ENCODE measurements at places on chromosomes 2 and 18. TPM values are rescaled to one million over a fixed set of nuclear protein-coding genes. Genes with fewer than 3 reads are reported as not detected.

Gene TEKT4
- total RNA-seq, result not detected

Gene ALS2
- 35.3 TPM for total RNA-seq

- DNase-seq, result no peak
These were observed 194.1 kb upstream of the CCDC68 start for GRCh38 chr18:55153346-55153745.

GRCh38 chr2:159912580-159912979 lies 114.6 kb upstream of the CD302 start:
- DNase-seq, result no peak

DNA sequence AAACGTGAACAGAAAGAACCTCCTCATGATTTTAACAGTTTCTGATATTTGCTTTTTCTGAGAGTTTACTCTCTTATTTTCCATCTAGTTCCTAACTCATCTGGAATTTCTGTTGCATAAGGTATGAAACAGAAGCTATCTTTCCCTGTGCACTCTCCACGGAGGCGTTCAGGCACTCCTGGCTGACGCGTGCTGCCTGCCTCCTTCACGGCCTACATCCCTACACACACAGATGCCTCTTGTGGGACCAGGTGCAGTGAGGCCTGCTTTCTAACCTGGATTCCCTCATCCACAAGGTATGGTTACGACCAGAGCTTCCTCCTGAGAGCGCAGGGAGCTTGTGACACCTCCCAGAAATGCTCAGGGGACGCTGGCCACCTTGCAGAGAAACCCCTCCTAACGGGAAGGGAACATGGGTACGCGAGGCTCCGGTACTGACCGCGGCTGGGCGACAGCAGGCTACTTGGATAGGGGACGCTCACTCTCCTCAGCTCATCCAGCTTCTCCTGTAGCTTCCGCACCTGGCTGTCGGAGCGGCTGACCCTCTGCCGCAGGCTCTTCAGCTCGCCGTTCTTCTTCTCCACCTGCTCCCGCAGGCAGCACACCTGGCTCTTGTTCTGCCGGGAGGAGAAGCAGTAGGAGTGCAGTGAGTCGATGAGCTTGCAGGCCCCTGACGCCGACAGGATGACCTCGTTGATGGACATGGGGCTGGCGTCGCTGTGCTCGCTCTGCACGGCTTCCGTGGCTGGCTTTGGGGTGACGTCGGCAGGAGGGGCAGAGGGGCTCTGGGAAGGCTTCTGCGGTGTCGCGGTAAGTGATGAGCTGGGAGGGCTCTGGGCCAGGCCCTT lies 4.3 kb downstream of the THAP4 start:
- DNase-seq, result no peak

DNA sequence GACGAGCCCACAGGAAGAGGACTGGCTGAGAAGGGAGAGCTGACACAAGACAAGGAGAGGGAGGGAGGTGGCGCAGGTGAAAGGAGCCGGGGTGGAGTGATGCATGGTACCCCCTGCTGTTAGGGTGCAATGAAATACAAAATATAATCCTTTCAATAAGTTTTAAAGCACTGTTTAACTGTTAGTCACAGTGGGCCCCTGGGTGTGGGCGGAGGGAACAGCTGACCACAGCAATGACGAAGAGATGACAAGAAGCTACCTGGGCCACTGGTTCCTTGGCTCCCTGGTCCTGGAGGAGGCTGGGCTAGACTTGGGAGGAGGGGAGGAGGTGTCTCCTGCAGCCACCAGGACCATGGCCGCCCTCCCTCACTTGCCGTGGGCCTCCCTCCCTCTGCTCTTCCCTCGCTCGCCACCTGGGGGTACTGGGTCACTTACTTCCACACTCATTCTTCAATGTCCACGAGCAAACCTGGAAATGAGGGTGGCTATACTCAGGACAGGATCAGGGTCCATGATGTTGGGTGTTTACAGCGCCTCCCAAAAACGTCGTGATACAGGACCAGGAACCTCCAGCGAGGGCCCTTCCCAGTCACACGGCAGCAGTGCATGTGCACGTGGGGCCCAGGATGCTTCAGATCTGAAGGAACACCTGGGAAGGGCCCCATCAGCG lies 196.1 kb downstream of the ANKRD30B start:
- no peak for DNase-seq

DNA sequence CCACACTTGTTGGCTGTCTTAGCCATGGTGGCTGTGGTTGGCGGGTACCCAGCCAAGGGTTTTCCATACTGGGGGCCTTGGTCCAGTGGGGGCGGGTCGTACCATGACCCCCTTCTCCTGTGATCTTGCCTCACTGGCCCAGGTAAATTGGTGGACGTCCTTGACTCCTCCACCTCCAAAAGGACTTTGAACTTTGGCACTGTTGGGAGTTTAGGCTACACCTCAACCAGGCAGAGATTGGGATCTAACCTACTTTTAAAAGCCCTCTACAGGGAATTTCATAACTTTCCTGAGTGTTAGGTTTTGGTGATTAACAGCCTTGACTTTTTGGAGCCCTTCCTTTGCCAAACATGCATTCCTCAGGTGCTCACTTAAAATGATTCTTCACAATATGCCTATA lies 106.7 kb downstream of the NEDD4L start:
- DNase-seq, result no peak

GRCh38 chr2:25711675-25712354 lies 38.4 kb upstream of the DTNB start:
- DNase-seq, result no peak

GRCh38 chr2:112256654-112257053 lies 1.8 kb upstream of the ZC3H8 start:
- DNase-seq, result no peak

DNA sequence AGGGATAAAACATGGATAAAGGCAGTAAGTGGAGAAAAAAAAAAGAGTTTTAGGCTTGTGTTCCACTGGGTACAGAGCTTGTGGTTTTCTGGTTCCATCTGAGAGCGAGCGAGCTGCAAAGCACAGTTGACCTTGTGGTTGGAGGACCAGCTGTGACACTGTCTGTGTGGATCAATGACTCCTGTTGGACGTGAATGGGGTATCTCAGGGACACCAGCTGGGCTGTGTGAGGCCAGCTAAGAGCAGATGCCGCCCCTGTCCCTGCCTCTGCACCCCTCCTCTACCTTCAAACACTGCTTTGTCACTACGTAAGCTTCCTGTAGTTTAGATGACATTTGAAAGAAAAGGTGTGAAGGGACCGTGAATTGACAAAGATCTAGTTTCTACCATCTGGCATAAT lies 67.8 kb downstream of the QPCT start:
- no peak for DNase-seq

DNA sequence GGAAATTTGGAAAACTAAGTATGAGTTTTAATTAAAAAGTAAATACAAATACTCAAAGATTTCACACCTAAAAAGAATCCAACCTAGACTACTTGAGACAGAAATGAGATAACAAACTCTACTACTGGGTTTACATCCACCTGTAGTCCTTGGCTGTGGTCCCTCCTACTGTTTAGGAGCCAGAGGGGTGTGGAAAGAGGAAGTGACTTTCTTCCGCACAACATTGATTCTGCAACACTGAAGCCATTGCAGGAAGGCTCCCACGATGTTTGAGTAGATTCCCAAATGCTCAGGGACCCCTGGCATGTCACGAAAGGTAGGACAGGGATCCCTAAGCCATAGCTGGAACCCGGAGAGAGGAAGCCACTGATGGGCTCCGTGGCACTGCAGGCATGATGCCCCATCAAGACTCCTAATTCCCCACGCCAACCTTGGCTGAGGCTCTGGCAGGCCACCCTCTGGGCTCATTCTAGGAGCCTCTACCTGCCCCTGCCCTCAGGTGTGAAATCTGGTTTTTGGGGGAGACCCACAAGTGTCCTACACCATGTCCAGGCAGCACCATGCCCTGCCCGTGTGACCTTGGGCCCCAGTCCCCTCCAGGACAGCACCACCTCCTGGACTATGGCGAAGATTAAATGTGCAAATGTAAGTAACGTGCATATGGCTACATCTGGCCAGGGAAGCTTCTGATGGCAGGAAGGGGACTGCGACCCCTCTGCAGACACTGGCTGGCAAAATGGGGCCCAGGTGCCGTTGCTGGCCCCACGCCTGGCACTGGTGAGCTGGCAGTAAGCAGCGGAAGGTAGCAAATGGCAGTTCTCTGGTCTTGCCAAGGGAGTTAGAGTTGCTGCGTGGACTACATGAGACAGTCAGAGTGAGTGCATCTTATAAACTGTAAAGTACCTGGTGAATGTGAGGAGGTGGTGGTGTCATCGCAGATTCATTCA lies 38.2 kb upstream of the MAL start:
- DNase-seq, result no peak

DNA sequence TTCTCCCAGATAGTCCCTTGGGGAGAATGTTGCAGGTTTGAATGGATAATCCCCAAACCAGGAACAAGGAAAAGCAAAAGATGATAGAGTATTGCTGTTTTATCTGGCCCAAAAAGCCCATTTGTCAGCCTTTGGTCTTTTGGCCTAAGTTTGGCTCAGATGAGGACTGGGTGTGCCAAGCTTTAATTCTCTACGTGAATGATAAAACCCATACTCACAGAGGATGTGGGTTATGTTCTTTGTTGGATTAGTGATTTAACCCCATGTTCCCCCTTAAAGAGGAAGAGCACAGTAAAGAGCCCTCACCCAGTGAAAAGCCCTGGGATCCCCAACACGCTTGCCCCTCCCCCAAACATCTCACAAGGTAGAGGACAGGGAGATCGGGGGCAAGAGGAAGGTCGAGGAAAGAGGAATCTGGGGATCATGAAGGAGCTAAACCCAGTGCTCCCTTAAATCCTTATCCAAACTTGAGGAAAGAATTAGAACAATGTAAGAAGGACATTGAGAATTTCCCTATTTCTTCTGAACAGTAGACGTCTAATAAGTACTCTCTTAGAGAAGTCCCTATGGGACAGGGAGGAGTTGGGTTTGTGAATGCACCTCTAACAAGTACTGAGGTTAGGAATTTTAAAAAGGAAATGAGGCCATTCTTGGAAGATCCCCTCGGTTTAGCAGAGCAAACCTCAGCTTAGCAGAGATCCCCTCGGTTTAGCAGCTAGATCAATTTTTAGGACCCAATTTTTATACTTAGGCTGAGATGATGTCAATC lies 105.0 kb downstream of the HIBCH start:
- DNase-seq, result no peak

DNA sequence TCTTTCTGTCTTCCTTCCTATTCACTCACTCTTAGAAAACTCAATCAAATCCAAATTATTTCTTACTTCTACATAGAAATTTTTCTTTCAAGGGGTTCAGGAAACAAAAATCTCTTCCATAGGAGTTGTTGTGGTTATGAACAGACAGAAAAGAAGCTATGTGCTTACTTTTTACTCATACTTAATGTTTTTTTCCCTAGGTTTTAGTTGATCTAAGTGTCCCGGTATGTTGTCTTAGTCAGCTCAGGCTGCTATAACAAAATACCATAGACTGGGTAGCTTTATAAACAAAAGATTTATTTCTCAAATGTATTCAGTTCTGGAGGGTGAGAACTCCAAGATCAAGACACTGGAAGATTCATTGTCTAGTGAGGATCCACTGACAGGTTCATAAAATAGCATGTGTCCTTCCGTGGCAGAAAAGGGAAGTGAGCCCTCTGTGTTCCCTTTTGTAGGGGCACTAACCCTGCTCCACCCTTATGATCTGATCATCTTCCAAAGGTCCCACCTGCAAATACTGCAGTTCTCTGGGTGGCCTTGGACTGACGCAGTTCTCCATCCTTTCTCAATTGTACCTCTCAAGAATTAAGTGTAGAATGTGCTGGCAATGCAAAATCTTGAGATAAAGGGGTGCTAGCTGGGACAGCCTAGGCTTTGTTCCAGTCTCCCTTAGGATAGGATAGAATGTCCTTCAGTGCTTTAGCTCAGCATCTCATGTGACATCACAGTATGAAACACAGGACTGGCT lies 14.4 kb upstream of the VRK2 start:
- DNase-seq, result no peak

DNA sequence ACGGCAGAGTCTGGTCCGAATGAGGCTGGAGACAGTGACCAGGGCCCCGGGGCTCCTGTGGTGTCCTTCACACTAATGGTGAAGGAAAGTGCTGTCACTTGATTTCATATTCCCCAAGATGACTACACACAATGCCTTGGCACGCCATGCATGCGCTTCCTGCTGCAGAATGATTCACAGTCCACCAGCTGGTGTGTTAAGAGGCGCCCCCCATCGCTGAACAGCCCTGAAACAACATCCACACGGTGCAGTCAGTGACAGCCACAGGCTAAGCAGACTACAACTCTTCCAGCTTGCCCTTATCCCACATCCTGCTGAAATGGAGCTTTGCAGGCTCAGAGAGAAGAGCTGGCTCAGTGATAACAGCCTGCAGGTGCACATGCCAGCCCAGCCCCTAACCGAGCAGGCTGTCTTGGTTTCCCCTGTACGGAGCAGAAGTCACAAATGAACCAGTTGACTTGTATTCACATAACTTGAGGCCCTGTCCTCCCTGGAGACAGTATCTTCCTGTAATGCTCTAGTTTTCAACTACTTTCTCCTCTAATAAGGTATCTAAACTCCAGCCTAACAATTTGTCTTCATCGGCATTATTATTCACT lies 24.3 kb upstream of the CDH20 start:
- DNase-seq, result no peak
